Hepatocyte (in vitro differentiated cells): ENCODE measurements at places on chromosomes 12 and 14. TPM values are rescaled to one million over a fixed set of nuclear protein-coding genes. Genes with fewer than 3 reads are reported as not detected.

ACSS3 gene
- polyA plus RNA-seq, result 8.0 and 8.5 TPM in 2 replicates

DNA sequence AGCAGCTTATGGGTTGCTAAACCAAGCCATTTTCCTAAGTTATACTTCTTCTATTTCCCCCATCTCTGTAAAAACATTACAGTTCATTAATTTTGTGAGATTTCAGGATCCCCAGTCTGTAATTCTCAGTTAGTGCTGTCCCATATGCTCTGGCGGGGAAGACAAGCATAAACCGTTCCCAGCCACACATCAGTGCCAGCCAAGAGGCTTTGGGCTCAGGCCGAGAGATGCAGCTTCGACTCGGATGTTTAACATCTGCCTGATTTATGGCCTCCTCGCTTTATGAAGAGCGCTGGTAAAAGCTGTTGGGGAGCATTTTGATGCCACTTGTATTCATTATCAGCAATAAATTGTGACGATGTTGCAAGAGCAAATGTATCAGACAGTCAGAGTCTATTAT is 349.1 kb upstream of the CCDC196 start:
- DNase-seq, result peak; percentile 15

OR6C2 gene
- not detected in 2 replicates for polyA plus RNA-seq

- no peak for DNase-seq
These were observed 75.8 kb upstream of the OR4E1 start for GRCh38 chr14:21749306-21749868.
